GM19239 (cell line): ENCODE measurements at places on chromosomes 7 and 10.

DNA sequence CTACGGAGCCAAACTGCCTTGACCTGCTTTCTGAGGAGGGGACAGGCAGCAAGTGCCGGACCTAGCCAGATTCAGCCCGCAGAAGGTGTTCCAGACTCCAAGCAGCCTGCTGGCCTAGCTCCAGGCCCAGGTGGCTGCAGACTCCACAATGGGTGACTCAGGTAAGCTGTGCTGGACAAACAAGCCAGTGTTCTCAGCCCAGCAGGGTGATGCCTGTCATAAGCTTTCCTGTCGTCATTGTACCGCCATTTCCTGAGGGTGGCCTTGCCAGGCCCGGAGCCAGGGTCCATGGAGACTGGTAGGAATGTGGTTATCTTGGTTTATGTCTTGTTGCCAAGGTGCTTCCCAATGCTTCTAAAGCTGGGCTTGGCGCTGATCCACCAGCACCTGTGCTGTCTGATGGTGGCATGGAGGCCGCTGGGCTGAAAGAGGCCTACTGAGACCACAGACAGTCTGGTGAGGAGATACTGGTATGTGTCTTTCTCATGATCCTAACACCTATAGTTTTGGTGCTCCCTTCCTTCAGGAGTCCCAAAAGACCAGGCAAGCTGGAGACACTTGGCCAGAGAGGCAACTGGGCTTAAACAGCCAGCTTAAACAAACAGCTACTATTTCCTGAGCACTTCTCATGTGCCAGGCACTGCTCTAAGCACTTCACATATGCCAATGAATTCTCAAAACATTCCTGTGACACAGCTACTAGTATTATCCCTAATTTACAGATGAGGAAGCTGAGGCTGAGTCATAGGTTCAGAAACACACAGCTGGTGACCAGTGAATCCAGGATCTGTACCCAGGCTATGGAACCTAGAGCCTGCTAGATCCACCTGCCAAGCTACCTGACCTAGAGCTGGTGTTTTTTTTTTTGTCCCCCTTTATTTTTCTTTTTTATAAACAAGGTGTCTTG is 42.0 kb downstream of the ZC3HC1 start:
- no peak for DNase-seq

GRCh38 chr10:129631006-129631405 is 164.0 kb downstream of the MGMT start:
- no peak for DNase-seq

DNA sequence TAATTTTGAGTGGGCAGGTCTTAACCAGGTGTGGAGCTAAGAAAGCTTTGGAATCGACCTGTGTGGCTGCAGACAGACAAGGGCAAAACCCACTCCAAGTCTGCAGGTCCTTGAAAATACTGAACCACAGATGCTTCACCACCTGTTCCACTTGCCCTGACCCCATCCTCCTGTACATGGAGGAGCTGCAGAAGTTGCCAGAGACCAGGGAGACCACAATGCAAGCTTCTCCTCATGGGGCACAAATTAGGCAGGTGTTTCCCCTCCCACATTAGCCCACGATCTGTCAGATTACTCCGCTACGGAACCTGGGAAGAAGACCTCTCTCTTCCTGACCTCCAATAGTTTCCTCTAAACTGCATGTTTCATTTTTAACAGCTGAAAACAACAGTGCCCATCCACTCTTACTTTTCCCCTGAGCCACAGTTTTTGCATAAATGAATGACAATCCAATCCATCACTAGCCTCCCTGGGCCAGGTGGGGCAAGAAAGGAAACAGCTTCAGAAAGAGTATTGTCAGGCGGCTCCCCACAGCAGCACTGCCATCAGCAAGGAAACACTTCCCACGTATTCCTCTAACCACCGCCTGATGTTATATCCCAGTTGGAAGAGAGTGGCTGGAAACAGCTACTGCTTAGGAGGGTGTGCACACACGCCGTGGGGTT is 141.6 kb downstream of the PRKAG2 start:
- DNase-seq: no peak

DNA sequence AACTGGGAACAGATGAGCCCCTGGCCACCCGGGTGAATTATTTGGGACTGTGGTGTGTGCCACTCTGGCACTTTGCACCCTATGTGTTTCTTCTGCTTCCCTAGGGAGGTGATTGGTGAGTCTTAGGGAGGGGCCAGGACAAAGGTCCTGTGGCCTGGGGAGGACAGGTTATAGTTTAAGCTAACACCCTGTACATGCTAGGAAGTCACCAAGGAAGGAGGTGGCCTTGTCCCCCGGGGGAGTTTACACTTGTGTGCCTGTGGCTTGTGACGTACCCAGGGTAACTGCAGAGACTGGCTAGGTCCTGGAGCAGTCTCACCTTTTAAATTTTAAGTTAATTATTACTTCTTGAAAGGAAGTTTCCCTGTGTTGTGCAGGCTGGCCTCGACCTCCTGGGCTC is 196.2 kb downstream of the BAMBI start:
- DNase-seq: no peak

GRCh38 chr7:38700116-38700515 is 68.9 kb upstream of the AMPH start:
- DNase-seq: no peak

- no peak for DNase-seq
Observed at GRCh38 chr10:49498425-49498824, 40.5 kb downstream of the ERCC6 start.

- DNase-seq: no peak
Observed at GRCh38 chr7:41979834-41980307, 257.1 kb downstream of the GLI3 start.

GRCh38 chr10:24983946-24984345 is 31.5 kb upstream of the PRTFDC1 start:
- DNase-seq: no peak

- no peak for DNase-seq
Observed at GRCh38 chr10:69272624-69273023, 5.7 kb upstream of the HK1 start.

DNA sequence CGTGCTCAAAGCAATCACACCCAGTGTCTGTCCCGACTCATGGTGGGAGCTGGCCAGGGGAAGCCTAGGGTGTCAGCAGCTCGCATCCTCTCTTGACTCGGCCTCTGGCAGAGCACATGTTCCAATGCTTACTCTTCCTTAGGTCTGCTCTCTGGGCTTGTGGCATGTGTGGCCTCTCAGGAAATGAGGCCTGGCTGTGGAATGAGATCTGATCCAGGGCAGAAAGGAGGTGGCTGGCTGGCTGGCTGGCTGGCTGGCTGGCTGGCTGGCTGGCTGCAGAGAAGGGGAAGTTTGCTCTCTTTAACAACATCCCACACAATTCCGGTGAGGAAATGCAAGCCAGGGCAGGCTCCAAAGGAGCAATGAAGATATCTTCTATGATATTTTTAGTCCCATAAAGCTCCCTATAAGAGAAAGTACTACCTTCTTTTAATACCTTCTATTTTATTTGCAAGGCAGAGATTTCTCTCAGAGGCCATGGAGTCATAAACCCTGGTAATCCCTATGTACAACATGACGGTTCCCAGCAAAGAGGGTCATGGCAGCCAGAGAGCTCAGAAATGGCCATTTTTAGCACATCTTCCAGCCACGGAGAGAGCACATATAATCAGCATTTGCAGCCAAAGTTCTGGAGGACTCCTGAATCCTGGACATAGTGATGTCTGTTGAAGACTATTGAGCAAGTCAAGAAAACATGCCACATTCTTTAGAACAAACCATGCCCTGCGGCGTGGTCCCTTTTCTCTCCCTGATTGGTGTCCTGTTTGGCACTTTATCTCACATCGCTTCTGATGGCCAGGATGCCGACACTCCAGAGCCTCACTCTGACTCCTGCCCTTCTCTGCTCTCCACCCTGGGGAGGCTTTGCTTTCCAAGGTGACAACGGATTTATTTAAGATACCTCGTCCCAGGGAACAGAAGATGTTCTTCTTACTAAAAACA is 153.7 kb downstream of the FANK1 start:
- no peak for DNase-seq

DNA sequence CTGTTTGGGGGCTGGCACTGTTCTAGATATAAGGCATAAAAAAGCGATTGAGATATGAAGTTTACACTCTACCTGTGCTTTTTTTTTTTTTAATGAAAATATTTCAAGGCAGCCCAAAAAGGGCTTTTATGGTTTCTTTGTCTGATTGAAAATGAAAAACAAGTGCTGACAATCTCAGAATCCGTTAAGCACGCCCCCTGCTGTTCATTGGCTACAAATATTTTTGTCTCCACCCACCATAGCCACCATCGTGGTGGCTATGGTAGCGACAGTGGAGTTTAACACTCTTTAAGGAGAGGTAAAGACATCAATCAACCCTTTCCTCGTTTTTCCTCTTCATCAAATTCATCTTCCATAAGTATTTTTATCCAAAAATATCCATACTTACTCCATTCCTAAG is 94.2 kb downstream of the CD36 start:
- DNase-seq: no peak
